ENCODE measurements at places on chromosomes 11 and 22.

- DNase-seq = no peak
Observed at GRCh38 chr22:29074276-29074772, 1.5 kb downstream of the KREMEN1 start.

DNA sequence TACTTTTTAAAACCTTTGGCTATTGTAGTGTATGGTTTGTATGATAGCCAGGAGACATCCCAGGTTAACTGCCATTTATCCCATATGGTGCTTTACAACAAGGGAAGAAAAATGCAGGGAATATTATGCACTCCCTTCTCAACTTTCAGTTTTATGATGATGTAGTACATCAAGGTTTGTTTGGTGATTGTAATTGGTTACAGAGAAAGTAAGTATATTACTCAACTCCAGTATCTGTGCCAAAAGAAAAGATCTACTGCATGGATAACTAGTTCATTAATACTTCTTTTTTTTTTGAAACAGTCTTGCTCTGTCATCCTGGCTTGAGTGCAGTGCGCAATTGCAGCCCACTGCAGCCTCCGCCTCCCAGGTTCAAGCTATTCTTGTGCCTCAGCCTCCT is 65.3 kb downstream of the BCL2L13 start:
- DNase-seq = no peak

DNA sequence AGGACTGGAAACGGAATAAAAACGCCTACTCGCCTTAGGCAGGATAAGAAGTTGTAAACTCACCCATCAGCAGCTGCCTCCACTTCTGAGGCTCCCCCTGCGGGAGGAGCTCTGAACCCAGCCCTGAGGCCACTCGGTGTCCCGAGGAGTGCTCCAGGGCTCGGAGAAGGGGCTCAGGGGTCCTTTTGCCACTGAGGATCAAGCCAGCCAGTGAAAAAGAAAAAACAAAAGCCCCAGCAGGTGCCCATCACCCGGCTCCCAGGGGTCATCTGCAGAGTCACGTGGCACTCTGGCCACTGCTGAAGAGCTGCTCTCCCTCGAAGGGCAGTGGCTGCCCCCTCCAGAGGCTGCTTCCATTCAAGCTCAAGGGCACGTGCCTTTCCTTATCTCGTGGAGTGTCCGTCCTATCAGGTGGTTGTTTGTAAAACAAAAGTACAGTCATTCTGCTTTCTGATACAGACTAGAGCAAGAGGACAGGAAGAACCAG is 29.0 kb downstream of the NUP50 start:
- no peak for DNase-seq

DNA sequence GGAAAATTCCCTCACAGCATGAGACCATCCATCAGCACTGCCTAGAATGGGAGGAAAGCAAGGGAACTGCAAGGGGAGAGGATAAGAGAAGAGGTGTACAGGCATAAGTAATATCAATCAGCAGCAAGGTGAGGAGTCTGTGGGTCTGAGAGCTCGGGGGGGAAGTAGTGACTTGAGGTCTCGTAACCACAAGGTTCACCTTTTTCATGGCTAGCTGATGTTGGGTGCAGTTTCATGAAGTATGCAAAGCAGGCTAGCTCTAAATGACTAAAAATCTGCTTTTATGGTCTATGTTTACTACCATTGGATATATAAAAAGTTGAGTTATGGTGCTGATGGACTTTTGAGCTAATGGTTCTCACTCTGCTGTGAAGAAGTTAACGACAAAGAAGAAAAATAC is 35.8 kb downstream of the OR4C6 start:
- DNase-seq = no peak

- no peak for DNase-seq
Observed at GRCh38 chr11:45285930-45286632, at the start of gene SYT13. SYT13 (minus strand) TSS chr11:45286341; CDS start chr11:45286207, 134 bp downstream.

- no peak for DNase-seq
Observed at GRCh38 chr11:131692151-131692550, 321.7 kb downstream of the NTM start.

DNA sequence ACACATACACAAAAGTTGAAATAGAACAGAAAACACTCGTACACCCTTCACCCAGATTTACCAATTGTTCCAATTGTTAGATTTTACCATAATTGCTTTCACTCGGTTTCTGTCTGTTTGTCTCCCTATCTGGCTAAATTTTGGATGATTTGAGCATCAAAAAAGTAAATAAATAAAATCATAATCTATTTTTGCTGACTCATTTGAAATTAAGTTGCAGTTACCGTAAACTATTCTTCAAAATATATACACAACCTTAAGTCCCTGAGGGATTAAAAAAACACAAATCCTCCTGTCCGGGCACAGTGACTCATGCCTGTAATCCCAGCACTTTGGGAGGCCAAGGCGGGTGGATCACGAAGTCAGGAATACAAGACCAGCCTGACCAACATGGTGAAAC is 81.3 kb upstream of the SYT9 start:
- no peak for DNase-seq

GRCh38 chr11:8294251-8294935 is 30.7 kb upstream of the LMO1 start:
- DNase-seq = no peak

DNA sequence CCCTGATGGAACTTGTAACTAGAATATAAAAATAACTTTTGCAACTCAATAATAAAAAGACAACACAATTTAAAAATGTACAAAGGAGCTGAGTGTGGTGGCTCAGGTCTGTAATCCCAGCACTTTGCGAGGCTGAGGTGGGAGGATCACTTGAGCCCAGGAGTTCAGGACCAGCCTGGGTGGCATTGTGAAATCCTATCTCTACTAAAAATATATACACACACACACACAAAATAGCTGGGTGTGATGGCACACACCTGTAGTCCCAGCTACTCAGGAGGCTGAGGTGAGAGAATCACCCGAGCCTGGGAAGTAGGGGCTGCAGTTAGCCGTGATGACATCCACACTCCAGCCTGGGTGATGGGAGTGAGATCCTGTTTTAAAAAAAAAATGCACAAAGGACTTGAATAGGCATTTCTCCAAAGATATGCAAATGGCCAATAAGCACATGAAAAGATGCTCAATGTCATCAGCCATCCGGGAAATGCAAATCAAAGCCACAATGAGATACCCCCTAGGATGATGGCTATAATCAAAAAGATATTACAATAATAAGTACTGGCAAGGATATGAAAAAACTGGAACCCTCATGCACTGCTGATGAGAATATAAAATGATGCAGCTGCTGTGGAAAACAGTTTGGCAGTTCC is 59.8 kb upstream of the SEPTIN5 start:
- DNase-seq = no peak

- DNase-seq = no peak
Observed at GRCh38 chr11:103532133-103532788, 423.0 kb downstream of the DYNC2H1 start.

DNA sequence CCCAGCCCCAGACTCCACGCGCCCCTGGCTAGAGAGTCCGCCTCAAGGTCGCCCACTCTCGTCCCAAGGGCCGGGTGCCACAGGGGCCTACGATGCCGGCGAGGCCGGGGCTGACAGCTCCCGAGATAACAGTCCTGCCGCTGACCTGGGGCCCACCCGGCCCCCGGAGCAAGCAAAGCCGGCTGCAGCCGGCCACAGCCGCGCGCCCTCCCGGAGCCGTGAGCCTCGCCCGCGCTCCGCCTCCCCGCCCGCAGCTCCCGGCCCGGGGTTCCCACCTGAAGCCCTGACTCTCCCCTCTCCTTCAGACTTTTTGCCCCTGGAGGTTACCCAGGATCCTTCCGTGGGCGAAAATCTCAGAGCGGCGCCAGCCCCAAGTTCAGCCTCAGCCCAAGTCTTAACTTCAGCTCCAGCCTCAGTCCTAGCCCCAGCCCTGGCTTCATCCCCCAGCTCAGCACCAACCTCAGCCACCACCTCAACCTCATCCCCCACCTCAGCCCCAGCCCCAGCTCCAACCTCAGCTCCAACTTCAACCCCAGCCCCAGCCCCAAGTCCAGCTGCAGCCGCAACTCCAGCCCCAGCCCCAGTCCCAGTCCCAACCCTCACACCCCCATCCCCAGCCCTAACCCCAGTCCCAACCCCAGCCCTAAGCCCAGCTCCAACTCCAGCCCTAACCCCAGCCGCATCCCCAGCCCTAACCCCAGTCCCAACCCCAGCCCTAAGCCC is 1.7 kb downstream of the KLHDC7B start:
- no peak for DNase-seq

GRCh38 chr11:35404388-35404775 is 15.0 kb downstream of the SLC1A2 start:
- no peak for DNase-seq

- no peak for DNase-seq
Observed at GRCh38 chr11:4375431-4376140, 7.4 kb upstream of the OR52B4 start.

GRCh38 chr11:460331-461199 is 10.5 kb downstream of the PTDSS2 start:
- no peak for DNase-seq

DNA sequence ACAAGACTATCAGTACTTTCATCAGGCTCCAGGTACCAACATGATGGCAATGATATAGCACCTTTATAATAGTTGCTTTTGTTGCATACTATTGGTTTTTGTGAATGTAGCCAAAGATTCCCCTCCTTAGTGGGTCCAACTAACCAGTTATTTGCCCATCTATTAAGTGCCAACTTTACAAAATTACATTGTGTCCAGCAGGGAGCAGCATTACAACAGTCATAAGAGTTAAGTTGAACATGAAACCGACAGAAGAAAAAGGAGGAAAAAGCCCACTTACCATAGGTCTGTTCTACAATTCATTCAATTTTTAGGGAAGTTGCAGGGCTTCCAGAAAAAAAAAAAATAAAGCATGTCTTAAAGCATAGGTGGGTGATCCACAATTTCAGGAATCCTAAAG is 21.6 kb downstream of the IMMP1L start:
- no peak for DNase-seq

DNA sequence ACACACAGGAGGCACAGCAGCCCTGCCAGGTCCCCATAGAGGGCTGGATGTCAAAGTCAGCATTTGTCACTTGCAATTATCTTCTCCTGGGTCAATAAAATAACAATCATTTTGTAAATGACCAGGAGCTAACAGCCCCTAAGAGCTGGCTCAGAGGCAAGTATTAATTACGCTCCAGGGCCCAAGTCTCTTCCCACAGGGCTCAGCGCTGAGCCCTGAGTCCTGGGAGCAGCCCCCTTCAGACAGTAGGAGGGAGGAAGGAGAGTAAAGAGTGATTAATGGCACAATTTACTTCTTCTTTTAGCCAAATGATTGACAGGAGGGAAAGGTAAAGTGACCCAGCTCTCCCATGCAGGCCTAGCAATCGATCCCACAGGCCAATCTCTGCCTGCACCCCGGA is 99.0 kb upstream of the DRD2 start:
- no peak for DNase-seq

DNA sequence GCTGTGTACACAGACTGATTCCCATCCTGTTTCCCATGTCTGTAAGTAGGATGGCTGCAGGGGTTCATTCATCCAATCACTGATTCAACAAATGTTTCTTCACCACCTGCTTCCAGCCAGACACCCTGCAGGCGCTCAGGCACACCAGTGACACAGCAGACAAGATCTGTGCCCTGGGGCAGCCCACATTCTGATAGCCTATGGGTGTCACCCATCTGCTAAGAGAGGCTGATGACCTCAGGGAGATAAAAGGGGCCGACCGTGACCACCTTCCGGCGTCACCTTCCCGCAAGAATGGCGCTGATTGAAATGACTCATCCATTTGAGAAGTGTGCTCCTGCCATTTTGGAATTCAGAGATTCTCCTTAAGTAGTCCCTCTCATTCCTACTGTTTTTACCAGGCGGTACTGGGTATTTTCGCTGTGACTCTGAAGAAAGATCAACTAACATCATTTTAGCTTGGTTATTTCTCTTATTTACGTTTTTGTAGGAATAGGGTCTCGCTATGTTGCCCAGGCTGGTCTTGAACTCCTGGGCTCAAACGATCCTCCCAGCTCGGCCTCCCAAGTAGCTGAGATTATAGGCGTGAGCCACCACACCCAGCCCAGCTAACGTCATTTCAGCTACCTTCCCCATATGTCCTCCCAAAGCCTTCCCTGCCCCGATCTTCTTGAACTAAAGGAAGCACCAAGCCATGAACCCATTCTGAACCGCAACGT is 73.2 kb upstream of the BID start:
- DNase-seq = no peak

- no peak for DNase-seq
Observed at GRCh38 chr11:33952805-33953204, 60.9 kb upstream of the LMO2 start.

DNA sequence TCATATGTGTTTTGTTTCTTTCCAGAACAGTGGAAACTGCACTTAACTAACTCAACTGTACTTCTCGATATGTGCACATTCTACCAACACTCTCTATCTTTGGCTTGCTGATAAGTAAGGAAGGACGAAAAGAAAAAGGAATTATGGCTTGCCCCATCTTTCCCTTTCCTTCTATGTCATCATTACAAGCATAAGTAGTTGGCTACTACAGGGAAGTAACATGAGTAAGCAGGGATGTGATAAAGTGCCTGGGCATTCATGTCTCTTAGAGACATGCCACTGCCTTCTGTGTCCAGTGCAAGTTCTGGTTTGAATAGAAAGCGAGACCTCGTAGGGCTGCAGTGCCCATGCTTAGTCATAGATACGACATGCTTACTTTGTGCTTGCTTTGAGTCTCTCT is 342.5 kb downstream of the ETS1 start:
- DNase-seq = no peak

DNA sequence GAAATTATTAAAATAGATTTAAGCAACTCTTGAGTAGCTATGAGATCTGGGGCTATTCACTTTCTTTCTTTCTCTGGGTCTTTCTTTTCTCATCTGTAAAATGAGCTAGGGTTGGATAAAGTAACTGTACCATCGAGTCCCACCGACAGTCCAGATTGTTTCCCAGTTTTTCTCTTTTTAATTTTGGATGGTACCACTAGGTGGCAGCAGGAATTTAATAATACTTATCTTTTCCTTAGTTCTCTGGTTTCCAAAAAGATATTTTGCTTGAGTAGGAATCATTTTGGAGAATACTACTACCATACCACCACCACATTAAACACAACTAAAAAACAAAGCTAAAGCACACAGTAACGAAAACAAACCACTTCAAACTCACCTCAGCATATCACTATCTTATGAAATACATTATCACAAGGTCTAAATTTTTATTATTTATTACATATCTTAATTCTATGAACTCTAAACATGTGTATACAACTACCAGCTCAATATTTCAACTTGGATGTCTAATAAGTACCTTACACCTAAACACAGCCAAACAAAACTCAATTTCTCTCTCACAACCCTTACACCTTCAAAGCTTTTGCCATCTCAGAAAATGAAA is 584.0 kb downstream of the KCNA4 start:
- DNase-seq = no peak

- DNase-seq = no peak
Observed at GRCh38 chr22:31680861-31681341, 18.9 kb upstream of the PISD start.

DNA sequence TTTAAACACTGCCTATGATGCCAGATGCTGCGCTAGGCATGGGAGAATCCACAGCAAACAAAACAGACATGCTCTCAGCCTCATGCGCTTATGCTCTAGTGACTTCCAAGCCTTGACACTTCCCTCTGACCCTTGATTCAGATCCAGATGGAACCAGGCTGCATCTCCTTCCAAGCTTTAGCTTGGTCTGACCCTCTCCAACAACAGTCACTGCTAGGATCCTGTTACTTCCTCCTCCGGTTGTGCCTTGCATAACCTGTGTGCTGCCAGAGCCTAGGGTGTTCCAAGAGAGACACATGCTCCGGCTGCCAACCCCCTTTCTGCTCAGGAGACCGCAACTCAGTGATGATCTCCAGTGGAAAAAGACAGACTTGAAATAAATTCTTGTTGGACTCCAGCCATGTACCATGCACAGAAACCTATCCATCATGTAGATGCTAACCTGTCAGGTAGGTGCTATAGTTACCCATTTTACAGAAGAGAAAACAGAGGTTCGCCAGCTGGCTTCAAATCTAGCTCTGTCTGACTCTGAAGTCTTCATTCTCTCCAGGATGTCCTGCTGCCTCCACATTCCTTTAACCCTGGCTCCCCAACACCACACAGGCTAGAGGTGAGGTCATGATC is 136.3 kb upstream of the TEAD1 start:
- DNase-seq = no peak

Data from GOT3 (cell line).